CD8-positive, alpha-beta memory T cell (primary cell): ENCODE measurements at places on chromosomes 4 and X. TPM values are rescaled to one million over a fixed set of nuclear protein-coding genes. Genes with fewer than 3 reads are reported as not detected.

The MAGEC3 gene
- polyA plus RNA-seq, result not detected

The CXXC4 gene
- polyA plus RNA-seq, result 1.1 TPM

The UGT2B11 gene
- polyA plus RNA-seq, result not detected

The EREG gene
- not detected for polyA plus RNA-seq

The LARP7 gene
- 51.4 TPM for polyA plus RNA-seq

The LRRC66 gene
- polyA plus RNA-seq, result not detected

The ZNF711 gene
- 1.3 TPM for polyA plus RNA-seq

The SSX4 gene
- polyA plus RNA-seq, result not detected

The GPR173 gene
- polyA plus RNA-seq, result not detected

The STATH gene
- polyA plus RNA-seq, result not detected

The FGG gene
- not detected for polyA plus RNA-seq

The MFAP3L gene
- 0.10 TPM for polyA plus RNA-seq

The VEGFD gene
- not detected for polyA plus RNA-seq

The EXOC1L gene
- not detected for polyA plus RNA-seq

The MSMO1 gene
- polyA plus RNA-seq, result 22.4 TPM

DNA sequence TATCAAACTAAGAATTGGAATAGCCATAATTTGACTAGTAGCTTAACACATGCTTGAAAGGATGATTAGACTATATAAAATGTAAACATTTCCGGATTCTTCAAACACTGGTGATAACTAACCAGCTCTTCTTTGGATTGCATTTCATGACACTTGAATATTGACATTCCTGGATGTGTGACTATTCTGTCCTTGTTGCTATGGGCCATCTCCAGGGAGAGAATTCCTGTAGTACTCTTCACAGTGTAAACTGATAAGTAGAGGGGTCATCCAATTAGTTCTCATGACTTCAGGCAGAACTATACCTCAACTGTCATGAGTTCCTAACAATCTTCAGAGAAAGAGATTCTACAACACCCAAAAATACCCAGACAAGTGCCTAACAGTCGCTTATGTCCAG is 1026.7 kb upstream of the TENM3 start:
- no peak for DNase-seq

- DNase-seq, result no peak
Measured at GRCh38 chr4:158422546-158422945, 99.1 kb upstream of the RXFP1 start.

- no peak for DNase-seq
Measured at GRCh38 chr4:14157262-14157661, 529.7 kb upstream of the BOD1L1 start.

- no peak for DNase-seq
Measured at GRCh38 chr4:147786031-147786430, 54.1 kb downstream of the ARHGAP10 start.

- no peak for DNase-seq
Measured at GRCh38 chr4:62402088-62402806, 1202.1 kb downstream of the ADGRL3 start.

- DNase-seq, result no peak
Measured at GRCh38 chr4:101604976-101605375, 185.6 kb upstream of the BANK1 start.

DNA sequence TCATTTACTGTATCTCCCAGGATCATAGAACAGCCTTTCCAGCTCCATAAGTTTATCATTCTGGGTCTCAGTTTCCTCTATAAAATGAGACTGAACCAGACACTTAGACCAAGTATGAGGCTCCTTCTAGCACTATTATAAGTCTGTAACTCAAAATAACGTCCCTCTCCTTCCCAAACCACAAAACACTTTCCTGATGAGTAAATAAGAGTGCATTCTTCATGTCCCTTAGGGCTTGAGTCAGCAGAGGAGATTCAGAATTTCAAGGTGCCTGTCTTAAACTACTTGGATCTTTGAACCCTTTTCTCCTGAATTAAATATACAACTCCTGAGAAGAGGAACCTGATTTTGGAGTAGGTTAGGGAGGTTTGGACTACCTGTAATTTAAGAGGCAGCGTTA is 62.6 kb downstream of the GLRA2 start:
- no peak for DNase-seq

DNA sequence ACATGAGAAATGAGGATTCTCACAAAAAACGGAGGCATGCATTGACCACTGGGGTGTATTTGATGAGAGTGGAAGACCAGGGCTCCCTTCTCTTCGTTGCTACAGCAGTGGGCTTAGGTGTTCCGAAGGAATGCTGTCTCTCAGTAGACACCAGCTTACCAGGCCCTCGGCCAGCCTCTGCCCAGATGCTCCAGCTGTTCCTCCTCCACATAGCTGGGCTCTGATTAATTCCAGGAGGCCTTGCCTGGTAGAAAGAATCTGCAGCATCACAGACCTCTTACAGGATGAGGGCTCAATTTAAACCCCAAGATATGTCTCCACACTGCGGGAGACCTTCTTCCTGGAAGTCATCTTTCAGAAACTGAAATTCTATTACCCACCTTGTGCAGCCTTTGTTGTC is 346.6 kb upstream of the TENM3 start:
- DNase-seq, result no peak

DNA sequence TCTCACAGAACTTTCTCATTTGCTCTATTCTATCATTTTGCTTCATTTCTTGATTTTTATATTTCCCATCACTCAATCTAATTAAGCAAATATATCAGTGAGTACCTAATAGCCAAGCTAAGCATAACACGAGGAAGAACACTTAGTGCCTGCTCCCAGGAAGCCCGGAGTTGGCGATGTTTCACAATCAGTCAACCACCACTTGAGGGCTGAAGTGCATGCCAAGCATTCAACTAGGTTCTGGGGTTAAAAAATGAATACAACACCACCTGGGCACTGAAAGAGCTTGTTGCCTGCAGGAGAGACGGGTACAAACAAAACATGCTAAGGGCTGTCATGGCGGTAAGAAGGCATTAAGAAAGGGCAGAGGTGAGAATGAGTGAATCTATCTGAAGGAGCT is 47.5 kb downstream of the UCHL1 start:
- no peak for DNase-seq

- no peak for DNase-seq
Measured at GRCh38 chr4:47705326-47705981, 132.4 kb downstream of the CORIN start.

DNA sequence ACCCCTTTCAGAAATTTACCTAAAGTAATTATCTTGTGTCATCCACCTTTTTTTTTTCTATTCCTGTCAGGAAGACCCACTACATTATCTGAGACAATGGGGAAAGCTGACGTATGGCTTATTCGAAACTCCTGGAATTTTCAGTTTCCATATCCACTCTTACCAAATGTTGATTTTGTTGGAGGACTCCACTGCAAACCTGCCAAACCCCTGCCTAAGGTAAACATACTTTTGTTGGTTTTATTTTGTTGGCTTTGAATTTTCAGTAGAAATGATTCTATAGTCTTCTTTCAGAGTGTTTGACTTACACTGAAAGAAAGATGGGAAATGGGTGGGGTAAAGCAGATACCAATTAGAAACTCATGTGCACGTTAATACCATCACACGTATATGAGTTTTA is 2.2 kb downstream of the UGT2B7 start:
- DNase-seq, result no peak

GRCh38 chr4:159047478-159048165 is 55.3 kb upstream of the RAPGEF2 start:
- DNase-seq, result no peak

- no peak for DNase-seq
Measured at GRCh38 chr4:36477861-36478260, 196.4 kb downstream of the DTHD1 start.

- DNase-seq, result no peak
Measured at GRCh38 chr4:83858131-83858530, 322.2 kb downstream of the GPAT3 start.
